ENCODE measurements at places on chromosomes 6 and 20. TPM values are rescaled to one million over a fixed set of nuclear protein-coding genes. Genes with fewer than 3 reads are reported as not detected.

The GUCA1A gene
- total RNA-seq: not detected

The TRIM15 gene
- total RNA-seq: not detected

The HTR1E gene
- not detected for total RNA-seq

The UBD gene
- total RNA-seq: 9.9 TPM

The LZTS3 gene
- 3.9 TPM for total RNA-seq

The TREM2 gene
- not detected for total RNA-seq

The SLC12A5 gene
- total RNA-seq: not detected

The CTCFL gene
- not detected for total RNA-seq

The NRSN1 gene
- not detected for total RNA-seq

The EPPIN gene
- total RNA-seq: not detected

The SYNGAP1 gene
- 1.1 TPM for total RNA-seq

The KCNG1 gene
- total RNA-seq: 17.7 TPM

The NKX2-2 gene
- 5.7 TPM for total RNA-seq

The VSX1 gene
- not detected for total RNA-seq

The SLC4A11 gene
- not detected for total RNA-seq

The KCNK17 gene
- not detected for total RNA-seq

The TPD52L1 gene
- 47.9 TPM for total RNA-seq

The TUBB2B gene
- total RNA-seq: 49.5 TPM

The C20orf202 gene
- total RNA-seq: not detected

The SLC23A2 gene
- 5.9 TPM for total RNA-seq
